ENCODE measurements at places on chromosomes 5 and 9.

- no peak for DNase-seq
Observed at GRCh38 chr9:134341306-134341705, 15.1 kb downstream of the RXRA start.

- no peak for DNase-seq
Observed at GRCh38 chr5:160846642-160847041, 5.4 kb downstream of the ATP10B start.

GRCh38 chr5:2740051-2740875, 11.2 kb downstream of the IRX2 start:
- no peak for DNase-seq

GRCh38 chr5:9815051-9815450, 184.9 kb upstream of the TAS2R1 start:
- no peak for DNase-seq

DNA sequence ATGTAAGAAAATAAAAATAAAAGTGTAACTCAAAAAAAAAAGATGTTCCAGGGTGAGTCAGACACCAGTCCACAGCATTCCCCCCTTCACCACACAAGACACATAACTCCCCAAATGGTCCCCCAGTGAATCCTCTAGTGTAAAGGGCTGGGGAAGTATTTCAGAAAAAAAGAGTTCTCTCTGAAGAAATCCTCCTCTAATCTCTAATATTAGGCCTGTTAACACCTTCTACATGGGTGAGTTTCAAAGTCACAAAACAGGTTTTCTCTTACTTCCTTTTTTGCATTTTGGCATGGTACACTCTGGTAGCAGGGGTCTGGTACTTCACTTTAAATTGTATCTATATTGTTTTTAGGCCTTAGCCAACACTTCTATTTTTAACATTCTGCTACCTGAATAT, 28.2 kb downstream of the RNF145 start:
- DNase-seq, result no peak

- DNase-seq, result no peak
Observed at GRCh38 chr5:173679909-173680630, 63.6 kb upstream of the BOD1 start.

GRCh38 chr9:41229408-41230401, 40.6 kb upstream of the ZNG1F start:
- no peak for DNase-seq

- DNase-seq, result no peak
Observed at GRCh38 chr5:143061161-143061945, 291.2 kb downstream of the ARHGAP26 start.

All from activated naive CD4-positive, alpha-beta T cell (primary cell).